ENCODE measurements at places on chromosomes 1 and 21.

DNA sequence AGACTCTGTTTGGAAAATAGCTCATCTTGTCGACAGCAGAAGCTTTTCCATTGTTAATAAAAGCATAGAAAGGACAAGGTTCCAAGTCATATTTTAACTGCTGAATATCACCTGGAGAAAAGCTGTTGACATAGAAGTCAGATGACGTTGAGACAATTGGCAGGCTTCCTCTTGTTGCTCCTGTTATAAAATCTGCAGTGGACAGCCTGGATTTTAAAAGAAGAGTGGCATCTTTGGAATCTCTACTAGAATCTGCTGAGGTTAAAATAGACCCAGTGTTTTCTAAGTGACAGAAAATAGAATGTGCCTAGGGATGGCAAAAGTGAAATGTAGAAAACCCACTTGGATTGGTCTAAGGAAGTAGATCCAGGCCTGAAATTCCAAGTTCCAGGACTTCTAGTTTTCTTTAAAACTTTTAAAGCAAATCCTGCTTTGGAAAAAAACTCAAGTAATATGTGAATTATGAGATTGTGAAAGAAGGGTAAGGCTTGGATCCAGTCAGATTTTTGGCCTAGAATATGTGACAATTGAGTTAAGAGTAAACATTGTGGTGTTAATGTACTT, 53.6 kb upstream of the NEXN start:
- DNase-seq: no peak

GRCh38 chr1:59718989-59719360, 95.8 kb upstream of the HOOK1 start:
- no peak for DNase-seq

DNA sequence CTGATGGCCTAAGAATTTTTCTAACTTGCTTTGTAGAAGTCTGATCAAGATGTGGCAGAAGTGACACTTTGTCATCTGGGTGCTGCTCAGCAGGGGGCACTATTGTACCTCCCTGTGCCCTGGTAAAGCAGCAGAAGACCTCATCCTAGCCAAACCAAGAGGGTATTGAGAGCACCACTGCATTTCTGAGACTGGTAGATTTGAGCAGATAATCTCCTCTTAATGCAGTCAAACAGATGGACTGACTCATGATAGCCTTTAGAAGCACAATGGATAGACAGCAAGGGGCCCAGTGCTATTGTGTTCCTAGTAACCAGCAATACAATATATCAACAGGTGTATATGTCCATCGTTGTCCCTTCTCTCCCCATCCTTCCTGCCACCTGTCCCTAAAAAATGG, 5.7 kb downstream of the TPM3 start:
- DNase-seq: no peak

- no peak for DNase-seq
These were observed 366.2 kb downstream of the USH2A start for GRCh38 chr1:216057063-216057462.

DNA sequence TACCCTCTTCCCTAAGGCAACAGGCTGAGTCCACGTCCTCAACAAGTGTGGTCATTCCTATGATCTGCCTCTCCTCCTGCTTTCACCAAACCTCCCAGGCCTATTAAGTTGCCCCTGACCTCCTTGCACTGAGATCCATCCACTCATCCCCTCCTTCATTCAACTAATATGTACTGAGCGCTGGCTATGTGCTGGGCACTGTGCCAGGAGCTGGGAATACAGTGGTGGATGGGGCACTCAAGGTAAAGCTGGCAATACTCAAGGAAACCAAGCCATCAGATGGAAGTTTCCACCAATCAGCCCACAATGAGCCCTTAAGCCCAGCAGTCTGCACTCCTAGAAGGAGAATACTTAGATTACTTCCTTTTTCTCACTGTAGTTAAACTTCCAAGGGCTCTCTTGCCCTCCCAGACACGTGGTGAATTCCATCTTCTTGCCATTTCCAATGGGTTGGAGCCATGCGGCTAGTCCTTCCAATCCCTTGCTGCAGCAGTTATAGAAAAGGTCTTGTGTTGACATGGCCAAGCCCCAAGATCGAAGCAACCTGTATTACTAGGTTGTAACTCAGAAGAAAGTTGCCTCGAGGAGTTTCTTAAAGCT, 279.9 kb upstream of the RUNX1 start:
- DNase-seq: no peak

- no peak for DNase-seq
These were observed 919 bp downstream of the SLAMF6 start for GRCh38 chr1:160522136-160522535.

GRCh38 chr1:77583483-77583882, 99.0 kb downstream of the ZZZ3 start:
- no peak for DNase-seq

GRCh38 chr21:45923146-45923545, 58.4 kb upstream of the COL6A1 start:
- peak; percentile 57 for DNase-seq

DNA sequence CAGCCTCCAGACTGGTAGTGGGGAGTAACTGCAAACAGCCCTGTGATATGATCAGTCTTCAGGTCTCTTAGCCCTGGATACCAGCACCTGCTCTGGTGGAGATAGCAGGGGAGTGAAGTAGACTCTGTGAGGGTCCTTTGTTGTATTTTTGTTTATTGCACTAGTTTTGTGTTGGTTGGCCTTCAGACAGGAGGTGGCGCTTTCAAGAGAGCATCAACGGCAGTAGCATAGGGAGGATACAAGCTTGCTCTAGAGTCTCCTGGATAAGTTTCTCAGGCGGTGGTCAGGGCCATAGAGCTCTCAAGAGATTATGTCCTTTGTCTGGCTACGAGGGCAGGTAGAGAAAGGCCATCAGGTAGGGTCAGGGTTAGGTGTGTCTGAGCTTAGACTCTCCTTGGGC, 116.4 kb downstream of the USH2A start:
- no peak for DNase-seq
